Uterine smooth muscle cell (primary cell): ENCODE measurements at places on chromosomes 2 and 18. TPM values are rescaled to one million over a fixed set of nuclear protein-coding genes. Genes with fewer than 3 reads are reported as not detected.

The TMEM18 gene
- total RNA-seq = 23.6 and 36.2 TPM in 2 replicates

The AUP1 gene
- 78.6 and 82.2 TPM in 2 replicates for total RNA-seq

The CYP27C1 gene
- total RNA-seq = not detected in 2 replicates

The CBLN2 gene
- 0.11 TPM in 1 of 2 replicates, not detected in the other for total RNA-seq

The APCDD1 gene
- total RNA-seq = not detected in 2 replicates

The LYG2 gene
- total RNA-seq = not detected in 2 replicates

The SCG2 gene
- 0.44 and 0.50 TPM in 2 replicates for total RNA-seq

The IL1R1 gene
- total RNA-seq = 11.2 and 18.9 TPM in 2 replicates

The IL1RN gene
- total RNA-seq = not detected in 2 replicates

The DQX1 gene
- 0.11 and 0.12 TPM in 2 replicates for total RNA-seq

The KCNG2 gene
- not detected in 2 replicates for total RNA-seq

The RGPD4 gene
- total RNA-seq = not detected in 2 replicates

The CFAP221 gene
- 0.12 TPM in 1 of 2 replicates, not detected in the other for total RNA-seq

The FAM124B gene
- total RNA-seq = 0.12 and 0.22 TPM in 2 replicates

The ZSWIM2 gene
- 0.11 and 0.62 TPM in 2 replicates for total RNA-seq

The RNU2-63P gene
- 23.4 TPM in 1 of 2 replicates, not detected in the other for total RNA-seq

The RGPD8 gene
- total RNA-seq = 7.1 and 9.5 TPM in 2 replicates

The KCNIP3 gene
- 4.2 and 4.9 TPM in 2 replicates for total RNA-seq

The SCN3A gene
- 0.12 and 0.66 TPM in 2 replicates for total RNA-seq

The RPL37A gene
- total RNA-seq = 624 and 1,924 TPM in 2 replicates

The UGT1A8 gene
- total RNA-seq = 0.12 TPM in 1 of 2 replicates, not detected in the other

The DSG4 gene
- not detected in 2 replicates for total RNA-seq

The CHPF gene
- 187 and 327 TPM in 2 replicates for total RNA-seq

The CDK15 gene
- total RNA-seq = 3.1 and 3.4 TPM in 2 replicates

The STPG4 gene
- total RNA-seq = 0.12 and 0.44 TPM in 2 replicates

The TMEM247 gene
- total RNA-seq = not detected in 2 replicates

The ZNF521 gene
- 33.6 and 36.4 TPM in 2 replicates for total RNA-seq

The GALNT5 gene
- 1.8 and 7.2 TPM in 2 replicates for total RNA-seq

The LYPD6B gene
- not detected in 2 replicates for total RNA-seq

The ASPRV1 gene
- 0.11 and 0.12 TPM in 2 replicates for total RNA-seq

The NAT8 gene
- not detected in 2 replicates for total RNA-seq

The MSTN gene
- 0.11 and 0.12 TPM in 2 replicates for total RNA-seq

The CMPK2 gene
- 2.9 and 15.4 TPM in 2 replicates for total RNA-seq

The MDH1B gene
- total RNA-seq = 0.44 and 1.6 TPM in 2 replicates

The AFF3 gene
- total RNA-seq = 2.1 and 3.1 TPM in 2 replicates

The SLC19A3 gene
- total RNA-seq = under 0.01 TPM in 2 replicates

The NT5DC4 gene
- 0.11 TPM in 1 of 2 replicates, not detected in the other for total RNA-seq

The DLX1 gene
- total RNA-seq = 0.11 TPM in 1 of 2 replicates, not detected in the other

The ABCG5 gene
- total RNA-seq = not detected in 2 replicates

The RGPD3 gene
- total RNA-seq = 0.33 and 0.37 TPM in 2 replicates

The PLEKHH2 gene
- 11.7 and 20.6 TPM in 2 replicates for total RNA-seq

The LOXL3 gene
- 12.1 and 28.0 TPM in 2 replicates for total RNA-seq

The HOXD8 gene
- total RNA-seq = 2.4 and 4.4 TPM in 2 replicates

The UGT1A5 gene
- total RNA-seq = not detected in 2 replicates

The ANKRD62 gene
- total RNA-seq = not detected in 2 replicates

The SAG gene
- total RNA-seq = not detected in 2 replicates
